Ovary (tissue), 10 donors: ENCODE measurements at places on chromosomes 13 and 19. TPM values are rescaled to one million over a fixed set of nuclear protein-coding genes. Genes with fewer than 3 reads are reported as not detected.

PINLYP gene
- 29.9 TPM for polyA plus RNA-seq

NDUFS7 gene
- polyA plus RNA-seq, result 96.2 TPM

LACC1 gene
- polyA plus RNA-seq, result 7.3 TPM

ZNF433 gene
- 4.5 TPM for polyA plus RNA-seq

PALM3 gene
- polyA plus RNA-seq, result 0.33 TPM

RFPL4A gene
- not detected for polyA plus RNA-seq

ZNF805 gene
- 4.5 TPM for polyA plus RNA-seq

DNA sequence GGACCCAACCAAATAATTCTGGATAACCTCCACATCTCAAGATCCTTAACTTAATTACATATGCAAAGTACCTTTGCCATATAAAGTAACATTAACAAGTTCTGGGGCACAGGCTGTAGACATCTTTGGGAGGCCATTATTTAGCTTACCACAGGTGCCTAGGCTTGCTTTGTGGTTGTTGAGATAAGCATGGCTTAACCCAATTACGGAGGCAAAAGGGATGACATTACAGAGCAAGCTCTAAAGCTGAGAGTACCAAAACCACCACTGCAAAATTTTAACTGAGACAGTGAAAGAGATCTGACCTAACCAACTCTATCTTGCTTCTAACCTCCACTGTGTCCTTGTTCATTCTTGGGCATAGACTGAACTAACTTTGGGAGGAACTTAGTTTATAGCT lies 502.9 kb upstream of the ATXN8OS start:
- H3K4me3 ChIP-seq, result no peak overlapping the region
- no peaks in the 10 kb centered on the region for H3K36me3 ChIP-seq

DNA sequence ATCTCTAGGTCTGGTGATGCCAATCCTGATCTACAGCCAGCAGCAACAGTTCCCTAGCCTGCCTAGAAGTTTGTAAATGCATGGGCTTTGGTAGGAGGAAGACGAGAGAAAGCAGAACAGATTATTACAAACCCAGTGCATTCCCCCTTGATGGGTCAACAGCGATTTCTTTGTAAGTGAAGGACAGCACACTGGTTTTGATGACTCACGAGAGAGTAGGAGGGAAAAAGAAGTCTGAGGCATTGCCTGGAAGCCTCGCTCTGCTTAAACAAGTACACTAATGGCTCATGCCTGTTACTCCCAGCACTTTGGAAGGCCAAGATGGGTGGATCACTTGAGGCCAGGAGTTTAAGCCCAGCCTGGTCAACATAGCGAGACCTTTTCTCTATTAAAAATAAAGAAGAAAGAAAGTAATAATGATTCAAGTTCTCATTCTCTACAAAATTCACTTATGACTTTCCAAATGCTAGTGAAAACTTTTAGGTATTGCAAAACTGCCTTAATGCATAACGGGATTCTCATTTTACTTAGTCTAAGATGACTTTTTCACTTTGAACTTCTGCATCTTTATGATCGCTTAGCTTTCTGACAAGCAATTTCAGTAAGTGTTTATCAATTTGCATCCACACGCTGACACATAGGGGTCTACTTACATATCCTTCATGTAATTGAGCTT lies 47.7 kb upstream of the USPL1 start:
- H3K27me3 ChIP-seq, result no peaks in the 10 kb centered on the region
- H3K4me3 ChIP-seq, result no peak overlapping the region
- no peak overlapping the region for H3K27ac ChIP-seq
- DNase-seq, result peak; percentile 21
- no peaks in the 10 kb centered on the region for H3K36me3 ChIP-seq

- no peak for DNase-seq
- H3K4me3 ChIP-seq, result no peak overlapping the region
- H3K27ac ChIP-seq, result no peak overlapping the region
- peaks cover 1% of the 10 kb centered on the region for H3K4me1 ChIP-seq
- no peaks in the 10 kb centered on the region for H3K27me3 ChIP-seq
These were observed 246.1 kb downstream of the DCT start for GRCh38 chr13:94233401-94233800.

DNA sequence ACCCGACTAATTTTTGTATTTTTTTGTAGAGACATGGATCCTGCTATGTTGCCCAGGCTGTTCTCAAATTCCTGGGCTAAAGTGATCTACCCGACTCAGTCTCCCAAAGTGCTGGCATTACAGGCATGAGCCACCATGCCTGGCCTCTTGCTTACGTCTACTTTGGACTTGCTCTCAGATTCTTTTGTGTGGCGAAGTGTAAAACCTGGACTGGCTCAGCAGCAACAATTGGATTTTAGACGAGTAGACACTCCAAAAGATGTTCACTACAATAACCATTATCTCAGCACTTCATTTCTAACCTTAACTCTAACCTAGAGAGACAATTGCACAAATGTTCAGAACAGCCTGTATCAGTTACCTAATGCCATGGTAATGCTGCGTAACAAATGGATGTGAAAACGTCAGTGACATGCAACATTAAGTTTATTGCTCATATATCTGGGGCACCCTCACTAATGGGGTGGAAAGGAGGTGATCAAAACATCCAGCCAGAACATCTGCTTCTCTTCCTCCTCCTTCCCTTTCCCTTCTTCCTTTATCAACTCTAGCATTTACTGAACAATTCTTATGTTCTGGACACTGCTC lies 124.9 kb upstream of the MRI1 start:
- no peak for DNase-seq
- no peak overlapping the region for H3K4me3 ChIP-seq
- no peak overlapping the region for H3K27ac ChIP-seq
- H3K4me1 ChIP-seq, result no peaks in the 10 kb centered on the region

GRCh38 chr13:77874406-77874805 lies 44.2 kb downstream of the EDNRB start:
- H3K4me1 ChIP-seq, result no peaks in the 10 kb centered on the region
- no peak overlapping the region for H3K4me3 ChIP-seq
- H3K36me3 ChIP-seq, result no peaks in the 10 kb centered on the region
- H3K27ac ChIP-seq, result no peak overlapping the region
- DNase-seq, result no peak
- H3K27me3 ChIP-seq, result no peaks in the 10 kb centered on the region

GRCh38 chr13:51003642-51004041 lies 94.1 kb downstream of the RNASEH2B start:
- DNase-seq, result no peak
- H3K27ac ChIP-seq, result no peak overlapping the region
- H3K27me3 ChIP-seq, result no peaks in the 10 kb centered on the region
- no peaks in the 10 kb centered on the region for H3K36me3 ChIP-seq
- no peaks in the 10 kb centered on the region for H3K4me1 ChIP-seq
- no peak overlapping the region for H3K4me3 ChIP-seq

- H3K27ac ChIP-seq, result no peak overlapping the region
- DNase-seq, result no peak
- no peaks in the 10 kb centered on the region for H3K36me3 ChIP-seq
- H3K27me3 ChIP-seq, result no peaks in the 10 kb centered on the region
These were observed 5.5 kb upstream of the WTIP start for GRCh38 chr19:34475975-34476594.

- no peaks in the 10 kb centered on the region for H3K4me1 ChIP-seq
- no peaks in the 10 kb centered on the region for H3K27me3 ChIP-seq
These were observed 13.2 kb upstream of the PAK4 start for GRCh38 chr19:39112338-39112890.

- peak overlapping the region; percentile 14 for H3K4me3 ChIP-seq
- peak; percentile 67 for DNase-seq
These were observed 31.6 kb downstream of the CCNE1 start for GRCh38 chr19:29843180-29844051.

DNA sequence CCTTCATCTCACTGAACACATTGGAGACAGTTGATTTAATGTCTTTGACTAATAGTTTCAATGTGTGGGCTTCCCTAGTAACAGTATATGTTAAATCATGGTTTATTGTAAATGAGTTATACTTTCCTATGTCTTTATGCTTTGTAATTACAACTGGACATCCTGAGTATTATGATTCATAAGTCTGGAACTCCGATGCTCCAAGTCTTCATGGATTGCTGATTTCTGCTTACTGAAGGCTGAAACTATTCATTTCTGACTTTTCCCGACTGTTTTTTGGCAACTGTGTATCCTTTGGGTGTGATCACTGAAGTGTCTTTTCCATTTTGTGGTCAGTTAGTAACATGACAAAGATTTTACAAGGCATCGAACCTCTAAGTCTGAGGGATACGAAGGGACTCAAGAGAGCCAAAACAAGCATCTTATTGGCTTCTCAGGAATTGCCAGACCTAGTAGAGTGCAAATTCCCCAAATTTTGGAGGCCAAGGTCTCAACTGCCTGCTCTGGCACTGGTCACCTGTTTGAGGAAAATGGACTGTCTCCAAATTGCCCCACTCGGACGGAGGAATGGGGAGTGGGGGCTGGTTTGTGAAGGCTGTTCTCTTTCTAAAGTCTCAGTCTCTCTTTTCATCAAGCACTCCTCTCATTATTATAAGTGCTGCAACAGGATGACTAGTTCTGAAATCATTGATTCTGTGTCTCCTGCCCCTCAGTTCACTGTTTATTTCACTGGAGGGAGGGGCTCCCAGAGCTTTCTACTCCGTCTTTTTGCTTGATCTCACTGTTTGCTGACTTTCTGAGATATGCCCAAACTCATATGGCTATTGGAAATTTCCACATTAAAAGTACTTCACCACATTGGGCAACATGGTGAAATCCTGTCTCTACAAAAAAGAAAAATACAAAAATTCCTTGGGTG lies 20.2 kb upstream of the CD70 start:
- no peak for DNase-seq
- H3K27ac ChIP-seq, result no peak overlapping the region
- H3K4me1 ChIP-seq, result no peaks in the 10 kb centered on the region
- no peak overlapping the region for H3K4me3 ChIP-seq
- no peaks in the 10 kb centered on the region for H3K27me3 ChIP-seq

DNA sequence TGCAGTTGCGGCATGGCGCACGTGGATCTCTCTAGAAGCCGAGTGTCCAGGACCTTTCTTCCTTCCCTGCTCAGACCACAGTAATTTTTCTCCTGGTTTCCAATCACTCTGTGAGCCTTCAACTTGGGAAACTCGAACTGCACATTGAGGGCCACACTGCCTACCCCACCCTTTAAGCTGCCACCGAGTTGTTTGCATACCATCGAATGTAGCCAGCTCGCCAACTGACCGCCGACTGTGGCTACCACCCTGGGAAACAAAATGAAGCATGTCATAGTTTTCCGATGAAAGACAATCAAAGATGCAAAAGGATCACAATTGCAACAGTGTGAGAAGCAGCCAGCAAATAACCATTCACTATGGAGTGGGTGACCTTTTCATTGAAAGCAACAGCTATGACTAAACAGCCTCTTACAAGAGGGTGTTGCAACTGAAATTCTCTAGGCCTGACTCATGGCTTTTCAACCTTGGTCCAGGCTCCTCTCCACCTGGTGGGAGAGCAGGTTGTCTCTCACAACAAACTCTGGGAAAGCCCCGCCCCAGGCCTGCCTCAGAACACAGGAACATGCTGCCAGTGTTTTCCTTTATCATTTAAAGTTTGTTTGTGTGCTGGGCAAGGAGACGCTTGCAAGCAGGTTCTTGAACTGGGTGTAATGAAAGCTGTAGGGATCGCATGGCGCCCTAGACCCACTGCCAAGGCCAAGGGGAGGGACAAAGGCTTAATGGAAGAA lies 141.7 kb upstream of the SERP2 start:
- no peaks in the 10 kb centered on the region for H3K27me3 ChIP-seq
- no peaks in the 10 kb centered on the region for H3K36me3 ChIP-seq

GRCh38 chr13:97724450-97724849 lies 229.0 kb upstream of the IPO5 start:
- no peak for DNase-seq
- H3K27ac ChIP-seq, result no peak overlapping the region
- no peaks in the 10 kb centered on the region for H3K36me3 ChIP-seq
- H3K27me3 ChIP-seq, result no peaks in the 10 kb centered on the region
- H3K4me1 ChIP-seq, result no peaks in the 10 kb centered on the region

DNA sequence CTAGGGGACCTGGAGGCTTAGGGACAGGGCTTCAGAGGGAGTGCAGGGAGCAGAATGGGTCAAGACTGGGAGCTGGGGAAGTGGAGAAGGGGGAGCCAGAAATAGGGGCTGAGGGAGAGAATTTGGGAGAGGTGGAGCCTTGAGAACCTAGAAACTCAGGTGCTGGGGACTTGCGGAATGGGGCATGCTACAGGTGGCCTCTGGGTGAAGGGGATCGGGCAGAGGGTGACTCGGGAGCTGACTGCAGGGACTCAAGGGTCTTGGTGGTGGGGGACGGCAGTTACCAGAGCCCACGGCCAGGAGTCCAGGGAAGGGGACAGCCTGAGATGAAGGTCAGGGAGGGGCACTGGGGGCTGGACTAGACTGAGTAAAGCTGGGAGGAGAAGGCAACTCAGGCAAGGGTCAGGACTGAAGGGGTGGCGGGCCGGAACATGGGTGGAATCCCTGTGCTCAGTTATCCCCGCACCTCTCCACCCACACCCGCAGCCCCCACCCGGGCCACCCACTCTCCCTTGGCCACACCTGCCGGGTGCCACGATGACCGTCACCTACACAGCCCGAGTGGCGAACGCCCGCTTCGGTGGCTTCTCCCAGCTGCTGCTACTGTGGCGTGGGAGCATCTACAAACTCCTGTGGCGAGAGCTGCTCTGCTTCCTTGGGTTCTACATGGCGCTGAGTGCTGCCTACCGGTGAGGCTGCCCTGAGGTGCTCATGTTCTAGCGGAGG lies 628 bp downstream of the BEST2 start:
- H3K36me3 ChIP-seq, result no peaks in the 10 kb centered on the region
- H3K4me1 ChIP-seq, result no peaks in the 10 kb centered on the region
- no peak for DNase-seq
- no peak overlapping the region for H3K27ac ChIP-seq

GRCh38 chr13:44652962-44653660 lies 77.0 kb upstream of the TSC22D1 start:
- H3K36me3 ChIP-seq, result no peaks in the 10 kb centered on the region
- no peak overlapping the region for H3K27ac ChIP-seq
- H3K4me3 ChIP-seq, result no peak overlapping the region
- H3K27me3 ChIP-seq, result no peaks in the 10 kb centered on the region
- no peaks in the 10 kb centered on the region for H3K4me1 ChIP-seq
- DNase-seq, result no peak

DNA sequence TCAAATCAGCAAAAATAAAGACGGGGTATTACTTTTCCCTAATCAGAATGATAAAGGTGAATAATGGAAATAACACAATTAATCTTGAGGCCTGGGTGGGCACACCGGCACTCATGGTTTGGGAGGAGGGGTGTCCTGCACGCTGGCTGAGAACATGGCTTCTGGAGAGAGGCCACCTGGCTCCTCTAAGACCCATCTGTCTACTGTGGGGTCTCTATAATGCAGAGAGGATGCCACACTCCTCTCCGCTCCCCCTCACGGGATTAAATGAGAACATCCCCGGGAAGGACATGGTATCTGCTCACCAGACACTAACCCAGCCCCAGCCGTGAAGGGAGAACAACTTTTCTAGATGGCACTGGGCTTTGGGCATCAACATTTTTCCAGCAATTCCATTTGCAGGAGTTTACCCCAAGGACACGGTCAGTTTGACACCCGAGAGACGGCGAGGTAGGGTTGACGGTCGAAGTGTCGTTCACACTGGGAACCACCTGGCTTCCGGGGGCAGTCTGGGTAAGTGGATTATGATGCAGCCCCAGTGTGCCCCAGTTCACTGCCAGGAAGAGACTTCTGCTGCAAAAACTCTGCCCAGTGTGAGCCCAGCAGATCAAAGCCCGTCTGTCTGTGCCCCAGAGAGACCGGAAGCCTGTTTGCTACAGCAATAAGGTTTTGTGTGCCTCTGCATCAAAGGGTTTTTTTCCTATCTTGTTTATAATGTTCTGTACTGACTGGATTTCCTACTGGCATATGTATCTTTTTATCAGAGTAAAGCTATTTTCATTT lies 56.6 kb downstream of the CEBPG start:
- H3K36me3 ChIP-seq, result no peaks in the 10 kb centered on the region
- H3K4me3 ChIP-seq, result no peak overlapping the region
- no peaks in the 10 kb centered on the region for H3K27me3 ChIP-seq
- no peaks in the 10 kb centered on the region for H3K4me1 ChIP-seq
- peak; percentile 3 for DNase-seq
